ENCODE measurements at places on chromosomes 6 and 20. TPM values are rescaled to one million over a fixed set of nuclear protein-coding genes. Genes with fewer than 3 reads are reported as not detected.

DNA sequence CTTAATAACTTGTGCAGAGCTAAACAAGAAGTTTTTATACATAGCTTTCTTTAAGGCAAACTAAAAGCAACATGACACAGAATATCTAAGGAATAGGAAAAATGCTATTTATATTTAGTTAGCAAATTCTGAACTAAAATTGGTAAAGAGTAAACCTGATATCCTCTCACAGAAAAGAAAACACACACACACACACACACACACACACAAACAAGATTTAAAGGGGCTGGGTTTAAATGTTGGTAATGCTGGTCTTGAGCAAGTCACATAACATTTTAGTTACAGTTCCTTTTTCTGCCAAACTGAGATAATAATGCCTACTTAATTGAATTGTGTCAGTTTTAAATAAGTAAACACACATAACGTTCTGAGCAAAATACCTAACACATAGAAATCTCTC, 1.6 kb downstream of the TRDN start:
- DNase-seq, result no peak

GRCh38 chr6:27667016-27667656, 194.2 kb upstream of the ZNF184 start:
- no peak for DNase-seq

- no peak for DNase-seq
Observed at GRCh38 chr6:167647306-167647705, 179.4 kb upstream of the AFDN start.

GRCh38 chr6:84653027-84653551, 111.3 kb downstream of the TBX18 start:
- DNase-seq, result no peak

- DNase-seq, result peak; percentile 3
Observed at GRCh38 chr20:18589941-18590674, 2.3 kb downstream of the DTD1 start.

DNA sequence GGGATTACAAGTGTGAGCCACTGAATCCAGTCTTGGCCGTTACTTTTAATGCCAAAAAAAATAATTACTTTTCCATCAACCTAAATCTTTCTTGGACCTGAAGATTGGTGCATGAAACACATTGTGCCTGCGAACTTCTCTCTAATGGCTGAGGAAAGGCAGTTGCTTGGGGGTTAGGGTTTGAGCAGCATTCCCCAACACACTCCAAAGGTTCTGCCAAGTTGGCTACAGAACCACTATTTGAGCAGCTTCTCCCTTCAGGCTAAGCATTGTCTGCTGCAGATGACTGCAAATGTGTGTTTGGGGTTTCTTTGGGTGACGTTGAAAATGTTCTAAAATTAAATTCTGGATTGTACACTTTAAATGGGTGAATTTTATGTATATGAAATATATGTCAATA, 6.3 kb upstream of the LBP start:
- DNase-seq, result no peak

- DNase-seq, result no peak
Observed at GRCh38 chr20:22862671-22863230, 172.4 kb upstream of the SSTR4 start.

- DNase-seq, result peak; percentile 24
Observed at GRCh38 chr6:135938576-135939207, 87.2 kb downstream of the PDE7B start.

DNA sequence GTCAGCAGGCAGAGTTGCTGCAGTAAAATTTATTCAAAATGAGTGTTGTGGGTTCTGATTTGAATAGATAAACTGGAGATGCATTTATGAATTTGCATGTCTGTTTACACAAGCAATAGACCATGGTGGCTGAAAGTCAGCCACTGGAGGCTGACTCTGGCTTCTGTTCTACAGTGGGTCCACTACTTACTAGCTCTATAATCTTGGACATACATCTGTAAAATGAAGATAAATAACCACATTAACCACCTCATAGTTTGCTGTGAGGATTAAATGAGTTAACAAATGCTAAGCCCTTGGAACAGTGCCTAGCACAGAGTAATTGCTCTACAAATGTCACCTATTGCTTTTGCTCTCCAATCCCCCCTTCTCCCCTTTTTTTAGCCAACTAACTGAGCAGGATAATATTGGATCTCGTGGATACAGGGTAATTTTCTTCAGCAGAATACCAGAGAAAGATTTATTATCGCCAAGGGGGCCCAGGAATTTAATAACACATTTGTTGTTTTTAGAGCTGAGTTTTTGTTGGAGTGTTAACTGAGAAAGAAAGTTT, 1.4 kb upstream of the PM20D2 start:
- no peak for DNase-seq

DNA sequence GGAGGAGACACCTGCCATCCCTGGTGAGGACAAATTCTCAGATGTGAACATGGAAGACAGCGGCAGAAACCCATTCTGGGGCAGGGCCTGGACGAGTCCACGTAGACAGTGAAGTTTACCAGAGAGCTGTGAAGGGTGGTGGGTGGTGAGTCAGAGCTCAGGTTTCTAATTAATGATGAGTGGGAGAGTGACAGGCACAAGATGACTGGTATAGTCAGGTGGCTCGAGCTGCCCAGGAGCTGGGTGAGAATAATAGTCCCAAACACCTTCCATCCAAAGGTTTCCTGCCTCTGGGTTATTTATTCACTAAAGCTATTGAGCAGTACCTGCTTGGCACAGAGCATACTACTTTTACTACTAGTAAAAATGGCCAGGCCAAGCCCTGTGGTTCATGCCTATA, 6.0 kb downstream of the TLDC2 start:
- no peak for DNase-seq

- DNase-seq, result no peak
Observed at GRCh38 chr6:140812636-140813035, 1320.1 kb upstream of the GJE1 start.

DNA sequence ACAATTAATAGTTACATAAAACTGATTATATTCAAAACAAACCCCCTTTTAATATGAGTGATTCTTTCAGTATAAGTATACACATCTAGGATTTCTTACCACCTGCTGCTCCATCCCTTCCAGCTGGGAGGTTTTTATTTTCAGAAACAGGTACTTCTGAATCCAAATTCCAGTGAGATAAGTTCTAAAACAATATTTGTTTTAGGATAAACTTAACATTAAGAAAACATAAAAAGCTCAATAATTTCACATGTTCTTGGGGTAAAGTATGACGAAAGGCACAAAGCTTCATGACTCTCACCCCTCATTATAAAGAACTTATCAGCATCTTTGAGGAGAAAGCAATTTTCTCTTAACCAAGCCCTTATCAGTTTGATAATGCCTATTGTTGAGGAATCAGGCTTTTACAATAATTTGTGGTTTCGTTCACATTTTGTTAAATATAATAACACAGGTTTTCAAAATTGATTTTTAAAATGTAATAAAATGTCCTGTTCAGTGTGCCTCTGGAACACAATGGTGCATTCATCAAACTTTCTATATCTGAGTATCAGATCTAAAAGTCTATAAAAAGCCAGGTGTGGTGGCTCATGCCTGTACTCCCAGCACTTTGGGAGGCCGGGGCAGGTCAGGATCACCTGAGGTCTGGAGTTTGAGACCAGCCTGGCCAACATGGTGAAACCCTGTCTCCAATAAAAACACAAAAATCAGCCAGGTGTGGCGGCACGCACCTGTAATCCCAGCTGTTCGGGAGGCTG, 4.3 kb downstream of the FAM217A start:
- no peak for DNase-seq

DNA sequence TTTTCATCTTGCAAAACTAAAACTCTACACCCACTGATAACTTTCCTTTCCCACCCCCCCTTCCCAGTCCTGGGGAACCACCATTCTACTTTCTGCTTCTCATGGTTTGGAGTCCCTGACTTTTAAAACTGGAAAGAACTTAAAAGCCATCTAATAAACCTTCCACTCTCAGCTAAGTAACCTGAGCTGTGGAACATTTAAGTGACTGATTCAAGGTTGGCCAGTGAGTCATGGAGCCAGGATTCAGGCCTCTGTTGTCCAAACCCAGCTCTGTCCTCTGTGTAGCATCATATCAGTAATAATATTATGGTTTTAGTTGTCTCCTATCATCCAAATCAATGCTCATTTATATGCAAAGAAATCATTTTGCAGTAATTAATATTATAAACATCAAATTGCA, 176.0 kb upstream of the NT5E start:
- no peak for DNase-seq

GRCh38 chr6:153150752-153151440, 19.8 kb upstream of the RGS17 start:
- no peak for DNase-seq

DNA sequence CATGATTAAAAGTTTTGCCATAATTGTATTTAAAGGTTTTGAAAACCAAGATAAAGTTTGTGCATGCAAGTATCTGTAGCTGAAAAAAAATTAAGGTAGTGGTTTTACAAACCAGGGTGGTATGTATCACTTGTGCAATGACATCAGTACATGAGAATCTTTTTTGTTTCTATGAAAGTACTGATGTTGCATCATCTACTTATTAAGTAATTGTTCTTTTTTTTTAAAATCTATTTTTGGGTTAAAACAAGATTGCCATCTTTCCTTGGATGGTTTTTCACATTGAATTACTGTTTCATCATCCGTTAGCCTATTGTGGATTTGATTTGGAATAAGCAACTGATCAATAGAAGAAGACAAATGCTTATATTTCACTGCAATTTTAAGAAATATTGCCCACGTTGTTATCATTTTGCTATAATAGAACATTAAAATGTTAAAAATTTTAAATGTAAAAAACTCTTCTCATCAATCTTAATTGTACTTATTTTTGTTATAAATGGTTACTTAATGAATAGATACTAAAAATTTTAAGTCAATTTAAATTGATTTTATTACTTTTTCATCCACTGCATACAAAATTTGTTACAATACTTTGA, 39.8 kb upstream of the TAGAP start:
- no peak for DNase-seq

- DNase-seq, result no peak
Observed at GRCh38 chr6:163083141-163083540, 331.4 kb upstream of the QKI start.

GRCh38 chr6:115882771-115883170, 177.9 kb downstream of the FRK start:
- no peak for DNase-seq

DNA sequence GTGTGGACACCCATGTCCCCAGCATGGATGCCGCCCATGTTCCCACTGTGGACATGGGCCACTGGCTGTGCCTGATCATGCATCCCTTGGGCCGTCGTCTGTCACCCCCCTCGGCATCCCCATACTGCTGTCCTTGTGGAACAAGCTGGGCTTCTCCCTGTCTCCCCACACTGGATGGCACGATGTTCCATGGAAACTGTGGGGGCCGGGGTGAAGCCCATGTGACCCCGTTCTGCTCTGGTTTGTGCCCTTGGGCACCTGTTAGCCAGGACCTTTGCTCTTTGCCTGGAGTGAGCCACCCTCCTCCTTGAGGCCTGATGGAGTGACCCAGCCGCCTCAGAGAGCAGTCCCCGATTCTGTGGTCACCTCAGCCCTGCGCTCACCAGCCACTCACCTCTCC, 7.6 kb upstream of the FRMD1 start:
- no peak for DNase-seq

GRCh38 chr20:53037621-53038020, 65.5 kb downstream of the TSHZ2 start:
- no peak for DNase-seq

DNA sequence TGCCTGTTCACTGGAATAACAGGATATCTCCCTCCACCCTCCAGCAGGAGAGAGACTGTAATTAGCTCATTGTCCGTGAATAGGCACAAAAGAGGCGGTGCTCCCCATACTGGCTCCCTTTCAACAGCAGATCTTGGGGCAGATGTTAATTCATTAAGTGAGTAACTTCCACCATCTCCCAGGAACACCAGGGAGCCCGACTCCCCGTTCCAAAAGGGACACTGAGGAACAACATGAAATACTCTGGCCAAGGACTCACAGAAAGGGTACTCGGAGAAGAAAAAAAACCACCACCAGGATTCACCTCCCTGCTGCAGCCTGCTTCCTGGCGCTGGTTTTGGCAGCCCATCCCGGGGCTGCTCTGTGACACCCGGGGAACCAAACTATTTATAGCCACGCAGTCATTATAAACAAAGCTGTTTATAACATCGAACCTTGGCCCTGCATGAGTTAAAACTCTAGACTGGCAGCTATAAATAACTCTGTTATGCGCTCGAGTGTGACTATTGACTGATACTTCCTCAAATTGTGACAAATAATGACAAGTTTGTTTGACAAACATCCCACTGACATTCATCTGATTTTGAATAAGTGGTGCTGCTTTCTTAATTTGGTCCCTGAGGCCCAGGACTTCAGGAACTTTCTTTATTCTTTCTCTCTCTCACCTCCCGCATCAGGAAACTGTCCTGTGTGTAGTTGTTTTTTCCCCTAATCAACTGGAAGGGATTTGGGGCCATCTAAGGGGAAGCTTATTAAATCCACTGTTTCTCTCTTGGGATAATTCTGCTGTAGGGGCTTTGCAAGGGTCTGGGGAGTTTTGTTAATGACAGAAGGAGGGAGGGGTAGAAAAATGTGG, 521.6 kb downstream of the CD83 start:
- peak; percentile 26 for DNase-seq

GRCh38 chr6:112695001-112695400, 347.9 kb downstream of the RFPL4B start:
- peak; percentile 50 for DNase-seq

- no peak for DNase-seq
Observed at GRCh38 chr20:33474963-33475362, 14.9 kb upstream of the CBFA2T2 start.

- DNase-seq, result no peak
Observed at GRCh38 chr6:2760882-2761842, 4.0 kb upstream of the WRNIP1 start.

DNA sequence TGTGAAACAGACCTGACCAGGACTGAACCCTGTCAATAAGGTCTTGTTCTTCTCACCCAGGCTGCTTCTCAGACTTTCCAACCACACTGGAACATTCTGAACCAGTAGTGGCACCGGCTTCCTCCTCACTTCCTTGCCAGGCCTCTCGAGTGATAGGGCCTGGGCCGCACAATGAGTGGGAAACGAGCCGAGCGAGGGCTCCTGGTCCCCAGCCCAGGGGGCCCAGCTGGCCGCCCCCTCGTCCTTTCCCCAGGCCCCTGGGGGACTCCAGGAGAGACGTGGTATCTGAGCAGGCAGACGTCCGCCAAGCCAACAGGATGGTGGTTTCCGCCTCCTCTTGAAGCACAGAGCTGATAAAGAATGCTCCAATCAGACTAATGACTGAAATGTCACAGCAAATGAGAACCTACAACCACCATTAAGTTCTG, 117.9 kb downstream of the GMDS start:
- peak; percentile 90 for DNase-seq

CCR6 gene
- not detected for total RNA-seq

COL12A1 gene
- 1.4 TPM for total RNA-seq

DTD1 gene
- total RNA-seq, result 45.1 TPM

KIF13A gene
- 29.8 TPM for total RNA-seq

CDSN gene
- total RNA-seq, result under 0.01 TPM

WFDC2 gene
- total RNA-seq, result not detected

NECAB3 gene
- total RNA-seq, result 10.9 TPM

RSPO3 gene
- not detected for total RNA-seq

AIF1 gene
- total RNA-seq, result 0.13 TPM

EYA4 gene
- total RNA-seq, result under 0.01 TPM

TAGAP gene
- total RNA-seq, result under 0.01 TPM

NFATC2 gene
- total RNA-seq, result 2.7 TPM

PHACTR3 gene
- 3.2 TPM for total RNA-seq

DNAH8 gene
- total RNA-seq, result not detected
